ENCODE measurements at places on chromosomes 12 and 14. TPM values are rescaled to one million over a fixed set of nuclear protein-coding genes. Genes with fewer than 3 reads are reported as not detected.

Gene FOXN4
- polyA plus RNA-seq = 0.04 TPM

Gene KRT6C
- polyA plus RNA-seq = 0.08 TPM

Gene SERPINA10
- not detected for polyA plus RNA-seq

Gene PARPBP
- polyA plus RNA-seq = 1.2 TPM

Gene LAG3
- 1.7 TPM for polyA plus RNA-seq

Gene SLC22A17
- polyA plus RNA-seq = 5.4 TPM

Gene KRT2
- polyA plus RNA-seq = not detected

Gene CEBPE
- polyA plus RNA-seq = 3.5 TPM

Gene OTX2
- not detected for polyA plus RNA-seq

Gene CCND2
- polyA plus RNA-seq = 6.1 TPM

Gene TTC9
- 6.9 TPM for polyA plus RNA-seq

Gene INSM2
- polyA plus RNA-seq = 0.02 TPM

Gene CCDC196
- not detected for polyA plus RNA-seq

Gene RNF212B
- polyA plus RNA-seq = 0.09 TPM

Gene GLT1D1
- 0.39 TPM for polyA plus RNA-seq

Gene PCK2
- 35.2 TPM for polyA plus RNA-seq

Gene HOXC6
- 0.24 TPM for polyA plus RNA-seq

Gene CBLN3
- 2.1 TPM for polyA plus RNA-seq

Gene BCL2L14
- 0.33 TPM for polyA plus RNA-seq

Gene MAP1LC3B2
- polyA plus RNA-seq = 1.1 TPM

Gene NINJ2
- 14.6 TPM for polyA plus RNA-seq

Gene SLC6A13
- polyA plus RNA-seq = 1.0 TPM

Gene B4GALNT3
- polyA plus RNA-seq = 17.2 TPM

Gene NRXN3
- 2.1 TPM for polyA plus RNA-seq

Gene LETMD1
- 52.0 TPM for polyA plus RNA-seq

Gene CD163
- 101 TPM for polyA plus RNA-seq

Gene DCP1B
- polyA plus RNA-seq = 4.2 TPM

Gene BEGAIN
- 1.3 TPM for polyA plus RNA-seq

Gene TOMM20L
- polyA plus RNA-seq = not detected

Gene KLHL33
- 0.03 TPM for polyA plus RNA-seq

Gene SPSB2
- polyA plus RNA-seq = 39.8 TPM

Gene GALNT6
- 5.5 TPM for polyA plus RNA-seq

Gene LRFN5
- 0.40 TPM for polyA plus RNA-seq
